ENCODE measurements at places on chromosomes 12 and 14.

GRCh38 chr14:66539034-66539433 lies 31.1 kb downstream of the GPHN start:
- DNase-seq: no peak

GRCh38 chr12:119294211-119294610 lies 40.3 kb upstream of the CCDC60 start:
- no peak for DNase-seq

- DNase-seq: no peak
Measured at GRCh38 chr12:38886064-38886463, 19.3 kb downstream of the CPNE8 start.

- no peak for DNase-seq
Measured at GRCh38 chr14:79825046-79825521, 386.2 kb downstream of the DIO2 start.

- DNase-seq: no peak
Measured at GRCh38 chr12:92359581-92360209, 214.0 kb upstream of the BTG1 start.

DNA sequence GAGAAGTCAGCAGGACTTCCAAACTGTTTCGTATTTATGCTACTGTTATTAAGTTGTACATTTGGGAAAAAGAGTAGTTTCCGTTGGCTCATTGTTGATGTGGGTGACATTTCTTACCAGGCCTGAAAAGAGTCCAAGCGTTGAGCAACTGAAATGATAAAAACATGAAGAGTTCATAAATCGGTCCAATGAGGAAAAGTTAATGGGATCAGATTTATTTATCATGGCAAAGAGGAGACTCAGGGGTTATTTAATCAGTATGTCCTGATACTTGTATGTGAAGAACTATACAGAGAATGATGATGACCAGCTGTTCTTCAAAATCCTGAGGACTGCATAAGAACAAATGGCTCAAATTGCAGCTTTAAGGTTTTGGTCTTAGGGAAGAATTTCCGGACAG lies 7.7 kb downstream of the VRK1 start:
- DNase-seq: no peak

DNA sequence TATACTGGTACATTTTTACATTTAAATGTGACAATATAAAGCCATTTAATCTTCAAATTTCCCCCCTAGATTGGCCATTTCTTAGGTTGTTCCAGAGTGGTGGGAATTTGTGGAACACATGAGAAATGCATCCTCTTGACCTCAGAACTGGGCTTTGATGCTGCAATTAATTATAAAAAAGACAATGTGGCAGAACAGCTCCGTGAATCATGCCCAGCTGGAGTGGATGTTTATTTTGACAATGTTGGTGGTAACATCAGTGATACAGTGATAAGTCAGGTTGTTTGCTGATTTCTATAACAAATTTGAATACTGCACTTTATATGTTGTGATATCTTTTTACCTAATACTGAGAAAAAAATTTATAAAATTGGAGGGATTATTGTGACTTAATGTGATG lies 7.6 kb upstream of the ZNF410 start:
- no peak for DNase-seq

GRCh38 chr14:67806246-67806645 lies 10.1 kb downstream of the ZFYVE26 start:
- no peak for DNase-seq

GRCh38 chr14:23121361-23121771 lies 2.3 kb upstream of the CEBPE start:
- peak; percentile 31 for DNase-seq

DNA sequence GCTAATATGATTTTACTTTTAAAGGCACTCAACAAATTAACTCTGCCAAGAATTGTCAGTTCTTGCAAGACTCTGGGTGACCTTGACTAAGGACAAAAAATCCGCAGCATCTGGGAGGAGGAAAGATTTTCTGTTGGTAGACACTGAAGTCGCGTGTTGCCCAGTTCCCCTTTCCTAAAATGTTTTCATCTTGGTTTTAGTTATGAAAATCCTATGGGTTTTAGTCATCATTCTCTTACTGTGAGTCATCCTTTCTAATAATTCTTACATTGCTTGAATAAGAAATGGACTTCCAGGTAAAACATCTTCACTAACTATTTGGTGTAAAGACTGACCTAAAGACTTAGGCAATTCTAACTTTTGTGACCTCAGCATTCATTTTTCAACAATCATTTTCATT lies 9.1 kb downstream of the GSG1 start:
- DNase-seq: peak; percentile 21

GRCh38 chr12:108127654-108128053 lies 1.4 kb upstream of the WSCD2 start:
- DNase-seq: no peak
